ENCODE measurements at places on chromosomes 6 and 20.

DNA sequence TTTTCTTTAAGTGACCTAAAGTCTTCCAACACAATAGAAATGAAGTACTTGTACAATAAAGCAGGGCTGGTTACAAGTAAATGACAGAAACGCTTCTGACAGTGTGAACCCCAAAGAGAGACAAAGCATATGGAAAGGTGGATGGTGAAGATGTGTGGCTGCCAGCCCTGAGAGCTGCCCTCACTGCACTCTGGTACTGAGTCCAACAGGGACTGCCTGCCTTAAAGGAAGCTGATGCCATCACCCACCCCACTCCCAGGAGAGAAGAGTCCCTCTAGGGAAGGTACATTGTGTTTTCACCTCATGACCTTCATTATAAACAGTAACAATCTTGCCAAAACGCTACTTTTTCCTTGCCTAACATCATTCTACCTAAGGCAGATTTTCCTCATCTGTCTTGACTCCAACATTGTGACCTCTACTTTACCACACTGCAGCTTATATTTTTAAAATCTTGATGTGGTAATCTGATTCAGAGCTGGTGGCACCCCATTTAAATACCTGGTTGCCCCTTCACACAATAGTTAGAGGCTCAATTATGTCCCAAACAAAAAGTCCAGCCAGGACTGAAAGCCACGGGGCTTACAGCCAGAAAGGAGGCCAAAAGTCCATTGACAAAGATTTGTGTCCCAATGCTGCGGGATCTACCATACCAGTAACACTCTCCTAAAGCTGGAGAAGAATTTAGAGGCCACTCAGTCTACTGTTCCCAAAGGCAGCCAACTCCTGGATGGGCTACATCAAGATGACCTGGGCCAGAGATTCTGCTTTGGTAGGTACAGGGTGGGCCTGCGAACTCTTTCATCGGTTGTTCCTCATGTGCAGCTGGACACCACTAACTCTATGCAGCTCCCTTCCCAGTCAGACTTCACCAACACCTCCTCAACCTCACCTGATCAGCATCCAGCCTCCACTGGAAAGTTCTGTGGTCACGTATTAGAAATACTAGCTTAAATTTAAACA is 4.4 kb downstream of the APMAP start:
- DNase-seq = no peak

GRCh38 chr20:50821257-50821921 is 26.5 kb downstream of the BCAS4 start:
- no peak for DNase-seq

GRCh38 chr6:39841923-39842322 is 49.7 kb downstream of the DAAM2 start:
- no peak for DNase-seq

DNA sequence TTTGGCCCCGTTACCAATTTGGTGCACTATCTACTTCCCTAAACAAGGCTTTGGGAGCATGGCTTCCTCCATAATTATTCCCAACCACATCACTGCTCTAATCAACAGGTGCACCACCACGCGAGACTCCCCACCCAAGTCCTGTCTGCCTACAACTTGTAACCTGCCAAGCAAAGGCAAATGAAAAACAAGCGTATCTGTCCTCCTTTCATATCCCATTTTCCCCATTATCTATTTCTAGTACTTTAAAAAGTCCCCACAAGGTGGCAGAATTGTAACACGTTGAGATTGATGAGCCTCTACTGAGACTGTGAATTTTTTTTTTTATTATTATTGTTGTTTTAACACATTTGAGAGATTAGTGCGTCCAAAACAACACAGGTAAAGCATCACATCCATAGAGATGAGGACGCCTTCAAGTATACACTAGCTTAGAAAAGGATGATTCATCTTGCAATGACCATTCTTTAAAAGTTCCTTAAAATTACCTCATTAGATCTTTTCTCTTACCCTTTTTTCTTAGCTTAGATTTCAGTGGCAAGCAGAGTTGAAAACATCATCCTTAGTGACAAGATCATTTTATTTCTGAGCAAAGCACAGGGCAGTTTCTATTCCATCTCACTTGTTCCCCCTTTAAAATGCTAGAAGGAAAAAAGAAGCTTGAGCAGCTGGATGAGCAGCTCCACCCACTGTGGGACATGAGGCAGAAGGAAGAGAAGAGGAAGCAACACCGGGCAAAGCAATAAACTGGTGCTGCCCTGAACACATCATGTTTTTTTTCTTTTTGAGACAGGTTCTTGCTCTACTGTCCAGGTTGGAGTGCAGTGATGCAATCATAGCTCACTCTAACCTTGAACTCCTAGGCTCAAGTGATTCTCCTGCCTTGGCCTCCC is 210.8 kb downstream of the ARHGAP18 start:
- peak; percentile 20 for DNase-seq

GRCh38 chr6:79149884-79150283 is 71.8 kb upstream of the PHIP start:
- no peak for DNase-seq

- no peak for DNase-seq
Observed at GRCh38 chr6:118659513-118660217, 8.3 kb upstream of the CEP85L start.

DNA sequence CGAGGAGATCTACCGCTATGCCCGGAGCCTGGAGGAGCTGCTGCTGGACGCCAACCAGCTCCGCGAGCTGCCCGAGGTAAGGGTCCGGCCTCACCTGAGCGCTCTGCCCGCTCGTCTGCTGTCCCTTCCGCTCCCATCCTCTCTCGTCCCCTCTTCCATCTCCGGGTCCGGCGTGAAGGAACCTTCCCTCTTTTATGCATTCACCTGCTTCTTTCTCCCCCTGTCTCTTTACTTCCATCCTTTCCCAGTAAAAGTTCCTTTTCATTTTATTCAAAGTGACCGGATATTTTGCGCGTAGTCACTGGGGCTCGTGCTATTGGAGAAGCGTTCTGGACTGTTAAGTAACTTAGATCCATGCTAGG is 516 bp downstream of the LRRC1 start:
- no peak for DNase-seq

GRCh38 chr6:73081955-73082354 is 143.3 kb downstream of the KHDC1L start:
- no peak for DNase-seq

- DNase-seq = no peak
Observed at GRCh38 chr6:156058356-156058755, 602.7 kb upstream of the NOX3 start.

GRCh38 chr20:36541768-36542488 is 609 bp downstream of the MYL9 start:
- peak; percentile 39 for DNase-seq

DNA sequence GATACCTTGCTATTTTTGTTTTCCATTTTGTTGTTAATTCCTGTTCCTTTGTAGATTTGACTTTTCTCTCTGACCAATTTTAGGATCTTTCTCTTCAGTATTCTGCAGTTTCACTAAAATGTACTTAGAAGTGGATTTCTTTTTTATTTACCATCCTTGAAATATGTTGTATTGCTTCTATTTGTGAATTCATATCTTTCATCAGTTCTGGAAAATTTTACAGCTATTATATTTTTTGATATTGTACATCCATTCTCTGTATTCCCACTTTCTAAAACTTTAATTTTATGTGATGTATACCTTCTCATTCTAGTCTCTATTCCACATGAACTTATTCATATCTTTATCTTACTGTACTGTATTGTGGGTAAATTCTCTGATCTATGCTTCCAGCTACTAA is 9.7 kb upstream of the ALDH8A1 start:
- DNase-seq = no peak

DNA sequence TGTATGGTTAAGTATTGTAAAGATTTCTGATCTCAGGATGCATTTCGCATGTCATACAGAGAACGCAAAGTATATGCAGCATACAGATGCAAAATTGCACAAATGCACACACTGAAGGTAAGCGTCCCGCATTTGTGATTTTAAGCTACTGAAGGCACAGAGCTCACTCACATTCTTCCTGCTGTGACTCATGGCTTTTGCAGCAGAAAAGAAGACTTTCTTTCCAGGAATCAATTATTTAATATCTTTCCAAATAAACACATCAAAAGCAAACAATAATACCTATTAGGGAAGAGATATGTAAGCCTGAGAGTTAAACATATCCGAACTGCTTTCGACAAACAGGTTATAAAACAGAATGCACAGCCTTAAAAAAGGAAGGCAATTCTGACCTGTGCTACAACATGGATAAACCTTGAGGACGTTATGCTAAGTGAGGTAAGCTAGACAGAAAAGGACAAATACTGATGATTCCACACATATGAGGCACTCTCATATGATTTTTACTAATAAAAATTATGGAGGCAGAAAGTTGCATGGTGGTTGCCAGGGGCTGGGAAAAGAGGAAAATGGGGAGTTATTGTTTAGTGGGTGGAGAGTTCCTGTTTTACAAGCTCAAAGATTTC is 109.0 kb downstream of the TFAP2A start:
- no peak for DNase-seq

DNA sequence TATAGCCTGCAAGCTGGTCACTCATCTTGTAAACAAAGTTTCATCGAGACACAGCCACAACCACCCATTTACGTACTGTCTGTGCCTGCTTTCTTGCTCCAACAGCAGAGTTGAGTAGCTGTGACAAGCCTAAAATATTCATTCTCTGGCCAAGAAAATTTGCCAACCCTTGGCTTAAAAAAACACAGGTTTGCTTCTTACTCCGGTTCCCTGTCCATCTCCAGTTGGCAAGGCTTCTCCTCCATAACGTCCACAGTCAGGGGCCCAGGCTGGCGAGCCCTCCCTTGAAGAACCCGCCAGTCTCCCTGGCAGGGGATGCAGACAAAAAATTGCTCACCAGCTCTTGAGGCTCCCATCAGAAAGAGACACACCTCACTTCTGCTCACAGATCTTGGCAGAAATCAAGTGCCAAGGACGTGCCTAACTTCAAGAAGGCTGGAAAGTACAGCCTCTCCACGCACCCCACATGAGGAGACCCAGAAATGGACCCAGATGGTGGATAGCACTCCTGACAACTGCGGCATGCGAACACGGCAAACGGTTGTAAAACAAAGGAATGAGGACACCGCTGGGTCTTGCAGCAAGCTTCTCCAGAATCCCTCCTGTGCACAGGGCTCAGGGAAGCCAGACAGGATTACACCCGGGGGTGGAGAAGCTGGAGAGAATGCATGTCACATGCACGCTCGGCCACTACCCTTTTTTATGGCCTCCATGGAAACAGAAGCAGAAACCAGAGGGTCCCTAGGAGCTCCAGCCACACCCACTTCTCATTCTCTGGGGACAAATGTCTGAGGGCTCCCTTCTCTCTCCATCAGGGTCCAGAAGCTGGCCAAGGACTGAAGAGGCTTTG is 59.8 kb upstream of the SIRPA start:
- no peak for DNase-seq

DNA sequence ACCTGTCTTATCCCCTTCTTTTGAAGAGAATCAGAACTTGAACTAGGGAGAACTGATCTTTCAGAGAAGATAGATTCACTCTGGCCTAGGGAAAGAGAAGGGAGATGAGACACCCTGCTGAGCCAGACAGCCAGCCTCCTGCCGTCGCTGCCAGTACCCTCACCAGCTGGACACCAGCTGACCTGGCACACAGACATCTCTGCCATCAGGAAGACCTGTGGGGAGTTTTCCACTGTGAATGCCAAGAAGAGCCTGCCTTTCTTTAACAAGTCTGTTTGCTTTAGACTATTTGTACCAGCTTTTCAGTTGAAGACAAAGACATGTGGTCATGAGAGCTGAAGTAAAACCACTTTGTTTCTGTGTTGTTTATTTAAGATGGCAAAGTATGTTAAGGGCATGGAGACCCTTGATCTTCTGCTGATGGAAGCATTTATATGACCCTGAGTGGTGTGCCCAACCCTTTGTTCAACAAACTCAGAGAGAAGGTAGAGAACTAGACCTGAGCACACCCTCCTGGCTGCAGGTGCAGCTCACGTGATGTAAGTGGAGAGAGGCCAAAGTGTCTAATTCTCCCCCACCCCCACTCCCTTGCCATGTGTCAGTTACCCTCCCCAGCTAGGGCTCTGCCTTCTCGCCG is 82.3 kb upstream of the SLC24A3 start:
- DNase-seq = no peak

DNA sequence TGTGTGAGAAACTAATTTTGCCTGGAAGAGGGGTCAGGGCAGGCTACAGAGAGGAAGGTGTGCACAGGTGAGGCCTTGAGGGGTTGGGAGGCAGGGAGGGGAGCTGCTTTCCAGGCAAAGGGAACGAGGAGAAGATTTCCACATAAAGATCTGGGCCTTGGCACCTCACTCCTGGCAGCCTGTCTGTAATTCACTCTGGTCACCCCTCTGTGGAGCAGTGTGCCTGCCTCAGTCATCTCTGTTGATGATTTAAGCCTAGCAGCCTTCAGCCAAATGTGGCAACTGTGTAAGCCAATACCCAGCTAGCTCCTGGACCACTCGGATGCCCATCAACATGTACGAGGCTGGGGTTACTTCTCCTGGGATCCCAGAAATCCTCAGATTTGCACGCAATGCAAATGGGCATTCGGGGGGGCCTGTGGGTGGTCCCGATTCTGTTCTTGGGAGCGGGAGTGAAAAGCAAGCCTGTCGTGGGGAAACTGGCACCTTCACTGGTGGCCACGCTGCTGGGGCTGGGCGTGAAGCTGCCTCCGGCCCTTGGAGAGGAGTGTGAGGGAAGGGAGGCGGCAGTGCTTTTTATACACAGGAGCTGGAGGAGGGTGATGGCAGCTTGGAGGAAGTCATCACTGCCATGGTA is 360.4 kb downstream of the ZFAND3 start:
- DNase-seq = no peak

DNA sequence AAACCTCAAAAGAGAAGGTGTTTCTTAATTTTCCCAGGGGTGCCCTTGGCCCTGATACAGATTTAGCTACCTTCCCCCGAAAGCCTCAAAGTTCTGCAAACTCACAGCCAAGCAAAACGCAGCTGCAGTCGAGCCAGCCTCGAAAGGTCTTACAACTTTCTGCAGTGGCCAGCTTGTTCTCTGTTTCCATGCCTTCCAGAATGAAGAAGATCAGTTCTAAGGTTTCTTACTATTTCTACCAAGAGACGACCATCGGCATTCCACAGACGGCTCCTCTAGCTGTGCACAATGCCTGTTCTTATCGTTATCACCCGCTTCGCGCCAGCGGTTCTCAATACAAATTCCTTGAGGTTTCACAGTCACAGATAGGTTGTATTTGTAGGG is 28.5 kb upstream of the CCR6 start:
- no peak for DNase-seq

GRCh38 chr20:45041464-45042337 is 59.2 kb downstream of the KCNS1 start:
- no peak for DNase-seq

DNA sequence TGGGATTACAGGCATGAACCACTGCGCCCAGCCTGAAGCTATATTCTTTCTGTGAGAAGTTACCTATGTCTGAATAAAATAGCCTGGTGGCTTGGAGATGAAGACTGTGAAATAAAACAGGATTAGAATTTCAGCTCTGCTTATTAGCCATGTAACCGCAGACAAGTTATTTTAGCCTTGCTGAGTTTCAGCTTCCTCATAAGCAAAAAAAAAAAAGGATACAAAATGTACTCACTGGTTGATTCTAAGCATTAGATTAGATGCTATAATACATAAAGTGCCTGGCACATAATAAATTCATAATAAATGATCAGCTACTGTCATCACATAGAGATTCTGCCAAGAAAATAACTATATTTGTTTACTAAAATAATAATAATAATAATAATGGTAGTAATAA is 98.8 kb downstream of the EPB41L2 start:
- DNase-seq = no peak

- no peak for DNase-seq
Observed at GRCh38 chr6:17965397-17965796, 22.0 kb downstream of the KIF13A start.

- peak; percentile 8 for DNase-seq
Observed at GRCh38 chr6:107811591-107812218, 12.4 kb downstream of the SCML4 start.
